ENCODE measurements at places on chromosomes 16 and 17.

DNA sequence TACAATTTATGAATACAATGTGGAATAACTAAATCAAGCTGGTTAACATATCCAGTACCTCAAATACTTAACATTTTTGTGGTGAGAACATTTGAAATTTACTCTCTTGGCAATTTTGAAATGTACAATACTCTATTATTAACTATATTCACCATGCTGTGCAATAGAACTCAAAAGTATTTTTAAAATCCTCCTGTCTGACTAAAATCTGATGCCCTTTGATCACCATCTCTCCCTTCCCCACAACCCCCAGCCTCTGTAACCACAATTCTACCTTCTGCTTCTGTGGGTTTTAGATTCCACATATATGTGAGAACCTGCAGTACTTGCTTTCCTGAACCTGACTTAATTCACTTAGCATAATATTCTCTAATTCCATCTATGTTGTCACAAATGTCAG is 71.6 kb upstream of the ALOX12 start:
- DNase-seq = no peak

DNA sequence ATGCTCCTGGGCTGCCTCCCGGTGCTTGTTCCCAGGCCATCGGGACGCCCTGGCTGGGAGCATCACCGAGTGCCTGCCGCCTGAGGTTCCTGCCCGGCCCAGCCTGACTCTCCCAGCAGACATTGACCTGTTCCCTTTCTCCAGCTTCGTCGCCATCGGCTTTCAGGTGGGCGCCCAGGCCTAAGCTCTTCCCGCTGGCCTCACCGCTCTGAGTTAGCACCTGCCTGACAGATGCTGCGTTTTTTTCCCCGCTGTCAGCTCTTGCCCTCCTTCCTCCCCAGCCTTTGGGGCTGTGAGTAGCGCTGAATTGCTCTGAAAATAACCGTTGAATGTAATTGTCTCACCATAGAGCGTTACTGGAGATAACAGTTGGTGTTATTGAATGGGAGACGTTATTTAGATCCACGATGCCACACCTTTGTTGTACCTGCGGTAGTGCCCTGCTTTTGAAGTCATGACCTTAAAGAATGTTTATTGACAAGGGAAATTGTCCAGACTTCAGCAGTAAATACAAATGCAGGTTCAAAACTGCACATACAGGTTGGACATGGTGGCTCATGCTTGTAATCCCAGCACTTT is 21.3 kb upstream of the SMIM5 start:
- DNase-seq = no peak

DNA sequence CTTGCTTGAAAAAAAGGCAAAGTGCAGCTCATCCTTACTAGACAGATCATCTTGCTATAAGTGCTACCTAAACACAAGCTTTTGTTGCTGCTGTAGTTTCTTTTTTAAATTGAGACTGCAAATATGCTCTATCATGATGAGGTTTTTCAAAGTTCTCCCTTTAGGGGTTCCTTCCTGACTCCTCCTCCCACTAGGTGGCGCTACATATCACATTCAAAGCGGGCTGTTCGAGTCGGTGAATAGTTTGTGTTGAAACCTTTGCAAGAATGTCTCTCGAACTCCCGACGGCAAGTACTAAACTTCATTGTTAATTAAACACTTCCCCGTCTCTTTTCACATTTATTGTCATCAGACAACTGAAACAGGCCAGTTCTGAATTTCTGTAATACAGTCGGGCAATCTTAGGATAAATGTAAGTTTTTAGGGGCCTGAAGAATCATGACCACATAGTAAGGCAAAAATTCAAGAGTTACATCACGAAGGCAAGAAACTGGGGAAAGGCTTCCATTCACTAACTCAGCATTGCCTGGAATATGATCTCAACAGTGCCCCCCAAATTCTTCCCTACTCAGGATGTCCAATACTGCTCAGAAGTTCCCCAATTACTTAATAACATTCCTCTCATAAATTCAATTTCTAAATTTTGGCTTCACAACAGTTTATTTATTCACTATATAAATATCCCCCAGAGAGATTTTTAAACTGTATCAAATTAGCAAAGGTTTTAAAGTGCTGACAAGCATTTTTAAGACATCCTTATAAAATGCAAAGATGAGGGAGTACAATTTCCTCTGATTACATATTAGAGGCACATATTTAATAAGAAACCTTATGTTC is 6.7 kb downstream of the HS3ST3A1 start:
- DNase-seq = peak; percentile 82

DNA sequence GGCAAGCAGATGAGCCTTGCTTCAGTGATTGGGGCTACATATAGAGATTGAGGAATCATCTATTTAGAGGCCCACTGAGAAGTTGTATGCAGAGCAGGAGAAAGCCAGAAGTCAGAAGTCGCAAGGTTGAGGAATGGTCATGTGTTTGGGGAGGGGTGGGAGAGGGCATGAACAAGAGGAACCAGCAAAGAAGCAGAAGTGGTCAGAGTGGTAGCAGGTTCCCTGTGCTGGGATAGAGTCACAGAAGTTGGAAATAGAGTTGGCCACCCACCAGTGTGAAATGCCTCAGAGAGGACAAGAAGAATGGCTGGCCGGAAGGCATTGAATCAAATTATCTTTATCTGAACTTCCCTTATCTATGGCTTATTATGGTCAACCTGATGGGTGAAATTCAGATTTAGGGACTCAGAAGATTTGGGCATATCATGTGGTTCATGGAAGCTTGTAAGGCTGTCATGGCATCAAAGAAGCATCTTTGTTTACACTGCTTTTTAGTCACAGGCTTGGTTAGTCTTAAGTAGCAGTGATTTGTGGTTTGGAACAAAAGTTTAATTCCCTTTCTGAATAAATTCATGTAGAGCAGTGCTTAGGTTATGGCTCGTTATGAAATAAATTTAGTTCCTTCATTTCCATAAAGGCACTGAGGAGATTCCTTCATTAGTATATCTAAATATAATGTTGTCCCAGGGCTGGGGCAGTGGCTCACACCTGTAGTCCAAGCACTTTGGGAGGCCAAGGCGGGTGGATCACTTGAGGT is 19.7 kb downstream of the MAP3K3 start:
- DNase-seq = no peak

DNA sequence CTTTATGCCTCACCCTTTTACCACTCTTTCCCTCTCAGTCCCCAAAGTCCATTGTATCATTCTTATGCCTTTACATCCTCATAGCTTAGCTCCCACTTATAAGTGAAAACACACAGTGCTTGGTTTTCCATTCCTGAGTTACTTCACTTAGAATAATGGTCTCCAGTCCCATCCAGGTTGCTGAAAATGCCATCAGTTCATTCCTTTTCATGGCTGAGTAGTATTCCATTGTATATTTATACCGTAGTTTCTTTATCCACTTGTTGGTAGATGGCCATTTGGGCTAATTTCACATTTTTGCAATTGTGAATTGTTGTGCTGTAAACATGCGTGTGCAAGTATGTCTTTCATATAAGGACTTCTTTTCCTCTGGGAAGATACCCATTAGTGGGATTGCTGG is 597.3 kb downstream of the WWOX start:
- DNase-seq = no peak

GRCh38 chr17:7916385-7916682 is 245 bp upstream of the RNF227 start:
- DNase-seq = no peak

GRCh38 chr17:31374094-31374447 is 17.4 kb upstream of the RAB11FIP4 start:
- DNase-seq = no peak

- no peak for DNase-seq
Observed at GRCh38 chr16:2485811-2486507, 11.0 kb downstream of the TBC1D24 start.

GRCh38 chr16:57406881-57407280 is 2.3 kb downstream of the CCL17 start:
- no peak for DNase-seq

DNA sequence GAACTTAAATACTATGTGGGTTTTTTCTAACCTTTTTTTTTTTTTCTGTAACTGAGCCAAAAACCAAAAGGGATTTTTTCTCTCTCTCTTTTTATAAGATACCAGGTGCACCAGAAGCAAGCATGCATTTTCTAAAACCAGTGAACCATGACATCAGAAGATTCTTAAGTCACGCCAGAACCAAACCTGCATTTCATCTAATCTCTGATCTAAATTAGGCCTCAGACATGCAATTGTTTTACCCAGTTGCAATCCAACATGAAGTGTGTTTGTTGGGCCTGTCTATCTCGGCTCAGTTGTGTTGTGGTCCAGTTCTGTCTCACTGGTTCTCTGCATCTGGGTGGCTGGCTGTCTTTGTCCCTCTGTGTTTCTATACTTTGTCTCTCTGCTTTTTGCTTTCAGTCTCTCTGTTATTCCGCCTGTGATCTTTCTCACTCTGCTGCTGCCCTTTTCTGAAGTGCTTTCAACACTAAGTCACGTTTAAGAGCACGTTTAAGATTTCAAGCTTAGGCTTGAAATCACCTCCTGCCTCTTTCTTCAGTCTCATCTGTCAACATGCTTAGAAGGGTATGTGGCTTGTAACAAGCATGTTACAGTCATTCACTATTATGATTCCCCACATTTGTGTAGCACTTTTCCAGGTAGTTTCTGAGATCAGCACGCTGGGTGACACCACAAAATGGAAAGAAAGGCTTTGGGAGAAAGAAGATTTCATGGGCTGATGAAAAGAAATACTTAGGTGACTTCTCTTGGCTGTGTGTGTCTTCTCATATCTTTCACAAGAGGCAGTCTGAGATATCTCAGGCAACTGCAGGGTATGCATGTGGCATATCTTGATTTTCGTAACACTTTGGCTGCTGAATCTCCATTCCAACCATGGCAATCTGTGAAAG is 488.9 kb downstream of the SHISA9 start:
- DNase-seq = no peak

GRCh38 chr17:36849871-36850348 is 87.4 kb upstream of the LHX1 start:
- no peak for DNase-seq

- no peak for DNase-seq
Observed at GRCh38 chr17:46273541-46274236, 21.2 kb upstream of the LRRC37A start.

DNA sequence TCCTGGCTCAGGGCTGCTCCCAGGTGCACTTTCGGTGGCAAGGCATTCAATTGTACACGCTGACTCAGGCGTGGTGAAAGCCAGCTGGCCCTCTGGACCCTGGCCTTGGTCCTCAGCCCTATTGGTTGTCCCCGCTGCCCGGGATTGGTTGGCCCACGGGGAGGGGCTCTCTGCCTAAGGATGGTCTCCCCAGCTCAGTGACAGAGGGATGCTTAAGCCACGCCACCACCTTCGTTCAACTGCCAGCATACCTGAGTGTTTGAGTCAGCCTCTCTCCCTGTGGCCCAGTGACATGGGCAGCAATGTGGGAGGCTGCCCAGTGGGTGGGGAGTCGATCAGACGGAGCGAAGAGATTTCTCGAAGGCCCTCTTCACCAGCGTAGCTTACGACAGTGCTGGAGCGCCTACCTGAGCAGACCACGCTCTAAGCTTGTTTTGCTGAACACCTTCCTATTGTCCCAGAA is 30.3 kb downstream of the IRF8 start:
- no peak for DNase-seq

DNA sequence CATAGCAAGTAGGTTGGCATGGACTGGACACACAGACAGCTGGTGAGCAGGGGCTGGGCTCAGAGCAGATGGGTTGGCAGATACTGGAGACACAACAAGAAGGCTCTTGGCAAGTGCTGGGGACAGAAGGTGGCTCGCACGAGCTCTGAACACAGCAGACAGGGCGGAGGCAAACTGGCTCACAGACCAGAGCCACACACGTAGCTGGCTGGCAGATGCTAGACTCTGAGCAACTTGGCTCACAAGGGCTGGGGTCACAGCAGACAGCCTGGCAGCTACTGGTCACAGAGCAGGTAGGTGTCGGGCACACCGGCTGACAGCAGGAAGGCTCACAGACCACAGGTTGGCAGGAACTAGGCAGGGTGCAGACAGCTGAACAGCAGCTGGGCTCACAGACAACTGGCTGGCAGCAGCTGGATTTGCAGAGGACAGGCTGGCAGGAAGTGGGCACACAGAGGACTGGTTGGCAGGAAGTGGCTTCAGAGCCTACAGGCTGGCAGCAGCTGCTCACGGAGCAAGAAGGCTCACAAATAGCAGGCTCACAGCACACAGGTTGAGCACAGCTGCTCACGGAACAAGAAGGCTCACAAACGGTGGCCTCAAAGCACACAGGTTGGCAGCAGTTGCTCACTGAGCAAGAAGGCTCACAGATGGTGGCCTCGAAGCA is 725 bp downstream of the KRTAP16-1 start:
- no peak for DNase-seq

DNA sequence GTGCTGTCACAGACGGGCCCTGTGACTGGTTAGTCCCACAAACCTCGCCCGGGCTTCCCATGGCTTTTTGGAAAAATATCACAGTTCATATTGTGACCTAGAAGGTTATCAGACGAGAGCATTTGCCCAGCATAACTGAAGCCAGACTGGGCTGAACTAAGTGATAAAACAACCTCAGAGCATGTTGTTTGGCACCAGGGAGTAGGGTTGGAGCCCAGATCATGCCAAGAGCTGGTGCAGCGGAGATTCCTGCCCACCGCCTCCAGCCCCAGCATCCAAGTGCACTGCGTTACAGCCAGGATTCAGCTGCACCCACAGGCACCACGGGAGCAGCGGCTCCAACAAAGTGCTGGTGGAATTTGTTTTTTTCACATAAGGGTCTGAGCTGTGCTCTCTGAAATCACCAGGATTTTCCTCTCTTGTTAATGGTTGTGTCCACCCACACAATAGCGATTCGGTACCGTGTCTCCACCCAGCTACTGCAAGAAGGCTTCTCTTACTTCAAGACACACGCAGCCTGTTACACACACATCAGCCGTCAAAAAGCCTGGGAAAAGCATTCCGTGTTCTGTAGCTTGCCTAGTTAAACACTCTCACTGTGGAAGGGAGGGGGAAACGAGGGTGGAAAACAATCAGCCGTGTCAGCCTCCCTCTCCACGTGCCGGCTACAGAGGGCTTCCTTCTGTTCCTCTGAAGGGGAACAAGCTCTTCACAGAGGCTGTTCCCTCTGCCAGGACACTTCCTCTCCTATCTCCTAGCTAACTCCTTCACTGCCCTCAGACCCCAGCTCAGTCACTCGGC is 273.8 kb downstream of the C16orf95 start:
- peak; percentile 30 for DNase-seq

GRCh38 chr17:48241131-48241591 is 133.6 kb downstream of the SNX11 start:
- DNase-seq = no peak

DNA sequence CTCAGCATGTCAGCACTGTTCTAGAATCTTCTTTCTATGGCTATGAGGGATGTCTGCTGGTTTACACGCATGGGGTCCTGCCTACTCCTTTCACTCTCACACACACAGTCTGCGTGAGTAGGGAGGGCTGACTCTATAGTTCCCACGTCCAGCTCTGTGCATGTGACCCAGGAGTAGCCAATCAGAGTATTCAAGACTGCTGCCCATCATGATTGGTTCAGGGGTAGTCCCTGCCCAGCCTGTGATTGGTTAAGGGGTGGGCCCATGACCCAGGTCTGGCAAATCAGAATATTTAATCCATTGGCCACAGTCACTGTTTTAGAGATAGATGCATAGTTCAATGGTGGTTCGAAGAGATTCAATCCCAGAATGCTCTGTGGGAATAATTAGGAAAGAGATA is 151.3 kb upstream of the IRX3 start:
- DNase-seq = no peak
